ENCODE measurements at places on chromosomes 2 and 18.

DNA sequence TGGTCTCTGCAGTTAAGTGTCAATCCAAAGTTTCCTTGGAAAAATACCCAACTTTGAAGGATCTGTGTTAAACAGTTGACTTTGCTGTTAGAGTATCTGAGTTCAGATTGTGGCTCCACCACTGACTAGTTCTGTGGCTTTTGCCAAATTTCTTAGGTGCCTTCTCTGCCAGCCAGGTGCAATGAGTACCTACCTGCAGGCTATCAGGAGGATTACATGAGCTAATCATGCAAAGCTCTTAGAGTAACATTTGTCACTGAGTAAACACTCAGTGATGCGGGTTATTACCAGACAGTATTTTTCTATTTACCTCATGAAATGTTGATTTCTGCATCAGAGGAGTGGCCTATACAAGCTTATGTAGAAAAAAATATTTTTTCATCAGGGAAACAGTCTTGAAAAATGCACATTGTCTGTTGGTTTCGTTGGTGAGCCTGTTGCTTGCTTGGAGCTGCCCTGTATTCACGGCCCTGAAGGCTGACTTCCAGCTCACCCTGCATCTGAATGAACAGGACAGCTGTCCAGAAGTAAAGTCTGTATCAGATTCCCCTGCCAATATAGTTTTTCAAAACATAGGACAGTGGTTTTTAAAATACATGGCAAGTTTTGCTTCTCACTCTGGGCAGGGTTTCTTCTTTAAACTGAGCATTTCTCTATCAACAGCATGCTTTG, 235.1 kb downstream of the CDCA7 start:
- DNase-seq: no peak

GRCh38 chr18:10913919-10914318, 235.4 kb downstream of the PIEZO2 start:
- no peak for DNase-seq

- DNase-seq: peak; percentile 54
Observed at GRCh38 chr2:230007931-230008707, 60.6 kb downstream of the SLC16A14 start.

DNA sequence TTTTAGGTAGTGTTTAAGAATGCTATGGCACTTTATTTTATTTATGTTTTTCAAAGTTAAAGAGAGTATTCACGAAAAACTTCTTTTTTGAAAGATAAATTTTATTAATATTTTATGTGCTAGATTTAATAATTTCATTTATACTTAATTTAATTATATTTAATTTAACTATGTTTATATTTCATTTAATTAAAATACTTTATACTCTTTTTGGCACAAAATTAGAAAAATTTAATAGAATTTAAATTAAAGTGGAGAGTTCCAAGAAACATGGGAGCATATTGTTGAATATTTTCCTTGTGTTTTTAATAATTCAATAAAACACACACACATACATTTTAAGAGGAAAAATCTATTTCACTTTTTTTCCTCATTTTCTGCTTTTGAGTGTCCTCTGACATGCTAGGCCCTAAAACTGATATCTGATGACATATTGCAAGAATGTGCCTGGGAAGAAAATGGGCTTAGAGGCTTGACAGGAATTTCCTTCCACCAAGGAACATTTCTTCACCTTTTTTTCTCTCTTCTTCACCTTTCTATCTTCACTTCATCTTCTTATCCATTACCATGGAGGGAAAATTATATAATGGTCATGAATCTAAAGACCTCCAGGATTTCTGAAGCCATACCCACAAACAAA, 15.4 kb downstream of the ARHGAP28 start:
- no peak for DNase-seq

GRCh38 chr2:164781394-164781793, 60.2 kb downstream of the COBLL1 start:
- no peak for DNase-seq

DNA sequence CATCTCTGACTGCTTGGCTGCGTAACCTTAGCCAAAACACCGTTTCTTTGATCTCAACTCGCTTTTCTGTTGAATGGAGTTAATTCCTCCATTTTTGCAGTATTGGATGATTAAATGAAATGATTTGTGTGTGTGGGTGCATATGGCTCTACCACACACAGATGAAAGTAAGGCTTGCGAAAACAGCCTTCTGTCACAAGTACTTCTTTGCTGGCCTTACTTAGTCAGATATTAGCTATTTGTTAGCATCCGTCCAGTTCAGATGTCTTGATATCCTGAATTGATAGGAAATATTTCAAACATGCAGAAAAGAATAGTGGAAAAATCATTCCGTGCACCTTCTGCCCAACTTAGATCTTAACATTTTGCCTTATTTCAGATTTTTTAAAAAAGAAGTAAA, 21.8 kb downstream of the NCOA1 start:
- no peak for DNase-seq

GRCh38 chr2:6372317-6372901, 493.3 kb downstream of the CMPK2 start:
- no peak for DNase-seq

DNA sequence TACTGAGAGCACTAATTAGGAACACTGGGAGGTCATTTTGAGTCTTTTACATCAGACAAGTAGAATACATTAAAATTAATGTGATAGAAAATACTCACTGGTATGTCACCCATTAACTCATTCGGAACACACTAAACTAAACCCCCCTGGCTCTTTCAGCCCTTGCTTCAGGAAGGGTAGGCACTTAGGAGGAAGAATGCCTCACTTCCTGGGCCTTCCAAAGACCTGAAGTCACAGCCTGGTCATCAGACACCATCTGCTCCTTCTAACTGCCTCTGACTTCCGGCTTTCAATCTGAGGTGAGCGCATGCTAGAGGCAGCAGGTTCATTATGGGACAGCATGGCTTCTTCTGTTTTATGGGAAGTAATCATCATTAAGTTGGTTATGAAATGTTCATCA, 451.4 kb downstream of the PID1 start:
- DNase-seq: no peak

DNA sequence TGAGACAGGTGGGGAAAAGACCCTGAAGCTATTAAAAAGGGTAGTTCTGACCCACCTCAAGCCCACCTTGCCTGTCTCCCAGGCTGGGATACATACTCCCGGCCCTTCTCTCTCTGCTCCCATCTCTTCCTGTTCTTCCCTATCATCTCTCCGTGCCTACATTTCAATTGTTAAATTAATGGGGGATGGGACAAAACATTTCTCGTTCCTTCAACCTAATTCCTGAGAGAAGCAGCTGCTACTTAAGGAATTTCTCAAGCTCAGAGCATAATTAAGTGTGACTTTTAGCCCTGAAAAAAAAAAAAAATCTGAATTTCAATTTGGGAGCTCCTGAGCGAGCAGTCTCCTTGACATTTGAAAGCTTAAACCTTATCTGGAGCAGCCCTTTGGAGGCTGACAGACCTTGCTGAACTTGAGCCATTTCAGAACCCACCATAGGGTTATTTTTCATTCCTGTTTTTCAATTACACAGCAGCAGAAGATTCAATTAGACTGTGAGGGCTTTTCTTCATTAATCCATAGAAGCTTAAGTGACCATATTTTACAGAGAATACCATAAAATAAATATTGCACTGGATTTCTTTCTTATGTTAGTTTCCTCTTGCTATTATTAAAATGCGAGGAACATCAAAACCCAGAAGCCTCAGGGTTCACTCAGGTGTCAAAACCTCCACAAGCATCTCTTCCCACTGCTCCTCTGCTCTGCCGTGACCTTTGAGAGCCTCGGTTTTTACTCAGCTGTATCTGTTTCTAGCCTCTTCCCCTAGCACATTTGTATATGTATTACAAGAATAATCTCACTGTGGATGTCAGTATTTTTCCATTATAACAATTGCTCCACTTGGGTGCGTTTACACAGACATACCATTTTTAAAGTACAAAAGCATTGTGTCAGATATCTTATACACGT, 125.7 kb downstream of the B3GNT2 start:
- no peak for DNase-seq

DNA sequence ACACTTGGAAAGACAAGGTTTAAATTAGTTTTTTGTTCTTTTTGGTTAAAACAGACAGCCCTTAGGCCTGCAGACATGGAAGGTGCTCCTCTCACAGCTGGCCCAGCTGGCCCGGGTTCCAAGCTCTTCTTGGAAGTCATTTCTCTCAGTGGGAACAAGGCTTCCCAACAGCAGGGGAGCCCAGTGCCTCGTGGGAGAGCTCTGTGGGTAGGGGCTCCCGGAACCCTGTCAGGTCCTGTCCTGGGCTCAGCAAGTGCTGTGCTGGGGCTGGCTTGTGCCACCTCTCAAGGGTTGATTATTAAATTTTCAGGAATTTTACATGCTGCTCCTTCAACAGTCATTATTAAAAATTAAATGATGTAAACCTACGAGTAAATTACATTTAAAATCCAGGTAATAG, 189.6 kb downstream of the GALNT1 start:
- no peak for DNase-seq

GRCh38 chr18:35077937-35078336, 36.7 kb downstream of the MAPRE2 start:
- no peak for DNase-seq

GRCh38 chr2:58131191-58132011, 84.8 kb downstream of the VRK2 start:
- DNase-seq: no peak

GRCh38 chr2:190802626-190803209, 77.9 kb upstream of the GLS start:
- DNase-seq: no peak

GRCh38 chr2:191917967-191918651, 71.2 kb upstream of the CAVIN2 start:
- no peak for DNase-seq

DNA sequence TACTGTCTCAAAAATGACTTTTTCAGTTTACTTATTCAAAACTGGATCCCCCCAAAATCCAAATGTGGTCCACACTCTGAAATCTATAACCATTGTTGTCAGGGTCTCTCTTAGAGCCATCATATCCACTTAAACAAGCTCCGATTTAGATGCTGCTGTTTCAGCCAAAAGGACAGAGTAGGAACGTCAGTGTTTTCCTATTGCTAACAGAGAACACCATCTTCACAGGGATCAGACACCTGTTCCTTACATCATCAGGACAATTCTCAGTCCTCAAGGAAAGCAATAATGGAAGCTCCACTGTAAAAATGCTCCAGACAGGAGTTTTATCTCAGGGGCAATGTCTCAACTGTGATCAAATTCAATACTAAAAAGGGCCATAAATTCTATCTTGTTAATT, 155.4 kb downstream of the STK39 start:
- no peak for DNase-seq

GRCh38 chr2:217972490-217972889, 30.3 kb downstream of the TNS1 start:
- DNase-seq: no peak

- DNase-seq: no peak
Observed at GRCh38 chr2:215401896-215402379, 33.9 kb downstream of the FN1 start.

DNA sequence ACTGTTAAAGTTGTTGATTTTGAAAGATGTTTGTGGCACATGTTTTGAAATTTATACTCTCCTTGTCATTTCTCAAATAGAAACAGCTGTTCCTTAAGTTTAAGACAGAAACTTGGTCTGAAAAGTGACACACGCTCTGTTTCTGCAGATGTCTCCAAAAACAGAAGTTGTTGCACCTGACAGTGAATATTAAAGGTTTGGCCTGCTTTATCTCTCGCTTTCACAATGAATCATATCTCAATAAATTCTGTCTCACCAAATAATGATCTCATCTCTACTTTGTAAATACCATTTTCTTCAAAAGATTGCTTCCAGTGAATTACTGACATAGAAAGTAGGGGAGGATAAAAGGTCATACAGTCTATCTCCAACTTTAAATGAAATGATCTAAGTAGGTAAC, 294.9 kb upstream of the SYT4 start:
- DNase-seq: no peak

DNA sequence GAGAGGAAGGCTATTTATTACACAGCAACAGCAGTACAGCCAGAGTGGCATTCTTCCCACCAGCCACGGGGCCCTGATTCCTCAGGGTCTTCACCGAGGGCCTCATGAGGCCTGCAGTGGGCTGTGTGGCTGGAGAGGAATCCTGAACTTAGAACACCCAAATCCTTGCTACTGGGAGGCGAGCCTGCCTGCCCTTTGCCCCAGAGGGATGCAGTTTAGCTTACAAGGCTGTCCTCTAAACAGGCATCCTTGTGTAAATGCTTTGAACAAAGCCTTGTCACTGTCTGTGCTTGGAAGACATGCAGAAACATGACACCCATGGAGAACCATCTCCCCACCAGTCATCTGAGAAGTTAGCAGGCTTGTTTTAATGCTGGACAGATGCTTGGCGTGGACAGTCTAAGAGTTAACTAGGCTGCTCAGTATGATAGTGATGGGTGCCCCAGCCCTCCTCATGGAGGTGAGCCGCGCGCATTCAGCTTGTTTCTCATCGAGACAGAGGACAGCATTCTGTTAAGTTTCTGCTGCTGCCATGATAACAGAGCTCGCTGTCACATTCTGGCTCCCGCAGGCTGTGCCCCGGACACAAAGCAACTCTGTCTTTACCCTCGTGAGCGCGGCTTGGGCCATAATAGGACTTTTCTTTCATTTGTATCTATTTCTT, 42.9 kb downstream of the ADI1 start:
- DNase-seq: no peak

DNA sequence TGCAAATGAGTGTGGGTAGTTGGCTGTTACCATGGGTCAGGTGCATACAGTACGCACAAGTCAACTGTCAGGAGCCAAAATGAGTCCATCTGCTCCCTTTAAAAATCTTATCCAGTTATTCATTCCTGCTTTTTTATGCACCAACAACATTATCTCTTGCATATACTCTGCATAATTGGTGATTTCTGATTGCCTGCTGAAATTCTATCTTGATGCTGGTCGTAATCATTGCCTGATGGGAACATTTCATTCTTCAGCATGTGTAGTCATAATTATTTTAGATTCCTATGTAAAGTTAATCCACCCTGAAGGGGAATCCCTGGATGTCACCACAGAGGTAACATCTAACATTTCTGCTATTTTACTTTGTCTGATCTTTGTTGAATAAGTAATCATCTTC, 102.2 kb upstream of the RND3 start:
- no peak for DNase-seq

All from stimulated activated CD8-positive, alpha-beta memory T cell treated with anti-CD3 and anti-CD28 coated beads, Interleukin-7, amount 100 ng/mL, for 4 hours (primary cell).